Naive thymus-derived CD4-positive, alpha-beta T cell (primary cell): ENCODE measurements at places on chromosomes 1 and 21.

- no peak overlapping the region for H3K4me3 ChIP-seq
- H3K27me3 ChIP-seq, result no peaks in the 10 kb centered on the region
- H3K36me3 ChIP-seq, result no peaks in the 10 kb centered on the region
- no peak overlapping the region for H3K27ac ChIP-seq
Observed at GRCh38 chr1:93667642-93668041, 14.0 kb downstream of the BCAR3 start.

DNA sequence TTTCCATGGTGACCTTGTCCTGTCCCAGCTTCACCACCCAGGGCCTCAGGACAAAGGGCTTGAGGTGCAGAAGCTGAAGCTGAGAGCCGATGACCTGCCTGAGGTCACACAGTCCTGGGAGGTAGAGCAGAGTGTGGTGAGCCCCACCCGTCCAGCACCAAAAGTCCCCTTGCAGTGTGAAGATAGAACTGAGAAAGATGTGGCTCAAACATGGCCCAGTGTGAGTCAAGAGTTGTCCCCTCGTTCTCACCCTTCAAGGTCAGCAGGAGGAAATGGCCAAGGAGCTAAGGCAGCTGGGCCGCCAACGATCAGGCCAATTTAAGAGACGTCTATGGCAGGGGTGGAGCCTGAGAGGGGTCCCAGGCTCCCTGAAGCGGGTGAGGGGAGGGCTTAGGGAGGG is 157.5 kb upstream of the KLHDC7A start:
- no peak overlapping the region for H3K4me3 ChIP-seq
- no peaks in the 10 kb centered on the region for H3K36me3 ChIP-seq
- no peaks in the 10 kb centered on the region for H3K4me1 ChIP-seq
- H3K27me3 ChIP-seq, result no peaks in the 10 kb centered on the region
- H3K27ac ChIP-seq, result no peak overlapping the region

GRCh38 chr1:158049853-158050252 is 56.4 kb downstream of the KIRREL1 start:
- no peaks in the 10 kb centered on the region for H3K36me3 ChIP-seq
- no peaks in the 10 kb centered on the region for H3K27me3 ChIP-seq
- H3K27ac ChIP-seq, result no peak overlapping the region
- no peak for DNase-seq
- H3K4me3 ChIP-seq, result no peak overlapping the region

DNA sequence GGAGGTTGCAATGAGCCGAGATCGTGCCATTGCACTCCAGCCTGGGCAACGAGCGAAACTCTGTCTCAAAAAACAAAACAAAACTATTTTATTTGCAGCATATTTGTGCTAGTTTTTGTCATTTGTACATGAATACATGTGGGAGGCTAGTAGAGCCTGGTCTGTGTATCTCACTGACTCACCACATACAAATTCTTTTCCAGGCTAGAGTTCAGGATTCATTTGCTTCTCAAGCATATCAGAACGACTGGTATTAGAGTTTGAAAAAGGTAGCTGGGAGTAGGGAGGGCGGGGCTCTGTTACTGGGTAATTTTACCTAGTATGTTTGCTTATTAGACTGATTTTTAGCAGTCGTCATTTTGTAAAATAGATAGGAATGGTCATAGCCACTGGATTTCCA is 4.5 kb upstream of the TOR3A start:
- H3K27ac ChIP-seq, result no peak overlapping the region
- DNase-seq, result no peak
- no peaks in the 10 kb centered on the region for H3K36me3 ChIP-seq
- H3K4me3 ChIP-seq, result no peak overlapping the region
- H3K27me3 ChIP-seq, result no peaks in the 10 kb centered on the region
- no peaks in the 10 kb centered on the region for H3K4me1 ChIP-seq

GRCh38 chr1:17248781-17249180 is at the start of gene PADI3:
TSS of gene PADI3 (plus strand) at chr1:17249098. CDS start at chr1:17249138, 40 bp downstream.
- no peak for DNase-seq
- H3K27ac ChIP-seq, result no peak within 1 kb of the TSS
- no peak within 1 kb of the TSS for H3K4me3 ChIP-seq
- no peaks in the 10 kb centered on the region for H3K36me3 ChIP-seq
- no peaks in the 10 kb centered on the region for H3K4me1 ChIP-seq

- peak overlapping the region; percentile 71 for H3K4me3 ChIP-seq
- peak overlapping the region; percentile 82 for H3K27ac ChIP-seq
- H3K27me3 ChIP-seq, result no peaks in the 10 kb centered on the region
- no peaks in the 10 kb centered on the region for H3K36me3 ChIP-seq
Observed at GRCh38 chr1:230979952-230980351, 1.1 kb downstream of the ARV1 start.
